Fibroblast of skin of abdomen (primary cell): ENCODE measurements at places on chromosomes 4 and X.
A peak's percentile ranks its signal among the peaks of the same experiment; 100 is the strongest.

- no peak for DNase-seq
Observed at GRCh38 chrX:136600059-136600458, 47.9 kb upstream of the CD40LG start.

GRCh38 chrX:107577933-107578332, 50.4 kb upstream of the PRPS1 start:
- DNase-seq, result no peak

- DNase-seq, result no peak
Observed at GRCh38 chr4:81523672-81524327, 52.1 kb upstream of the RASGEF1B start.

GRCh38 chrX:22053481-22053880, 21.4 kb downstream of the PHEX start:
- DNase-seq, result peak; percentile 1

DNA sequence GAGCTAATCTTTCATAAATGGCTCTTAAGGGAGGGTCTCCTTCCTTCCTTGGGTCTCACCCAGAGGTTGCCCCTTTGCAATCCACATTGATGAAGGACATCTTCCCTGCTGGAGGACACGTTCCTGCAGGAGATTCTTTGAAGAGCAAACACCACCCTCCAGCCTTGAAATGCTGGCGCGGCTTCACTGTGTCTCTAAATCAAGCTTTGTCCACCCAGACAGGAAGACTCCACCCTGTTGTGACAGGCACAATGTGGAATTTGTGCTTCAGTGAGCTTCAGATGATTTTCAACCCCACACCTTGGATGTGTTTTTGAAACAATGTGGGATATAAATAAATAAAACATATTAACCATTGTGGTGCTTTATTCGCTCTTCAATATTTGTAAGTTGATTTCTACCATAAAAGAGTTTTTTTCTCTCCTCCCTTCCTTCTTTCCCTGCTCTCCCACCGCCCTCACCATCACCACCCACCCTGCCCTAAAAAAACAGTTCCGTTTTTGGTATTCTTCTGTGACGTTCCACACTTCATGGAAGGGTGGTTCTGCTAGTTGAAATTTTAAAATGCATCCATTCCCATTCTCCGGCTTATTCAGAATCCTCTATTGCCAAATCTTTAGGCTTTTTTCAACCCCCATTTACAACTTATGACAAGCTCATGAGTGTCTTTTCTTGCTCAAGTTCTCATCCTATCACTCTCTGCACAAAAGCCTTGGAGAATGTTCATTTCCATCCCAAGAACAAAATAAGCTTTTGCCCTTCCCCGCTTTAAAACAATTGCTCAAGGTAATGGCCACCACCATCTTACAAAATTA, 264.3 kb downstream of the RAPGEF2 start:
- DNase-seq, result peak; percentile 29

DNA sequence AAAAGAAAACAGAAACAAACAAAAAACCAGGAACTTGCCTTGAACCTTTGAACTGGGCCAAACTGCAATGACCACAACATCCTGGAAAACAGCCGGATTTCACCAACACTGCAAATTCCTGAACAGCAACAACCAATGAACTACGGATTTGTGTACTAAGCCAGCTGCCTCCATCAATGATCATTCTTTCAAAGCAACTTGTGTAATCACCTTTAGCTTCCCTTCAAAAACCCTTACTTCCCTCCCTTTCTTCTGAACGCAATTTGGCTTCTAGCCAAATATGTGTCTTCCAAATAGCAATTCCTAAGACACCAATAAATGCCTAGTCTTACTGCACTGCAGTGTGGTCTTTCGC, 98.5 kb upstream of the FAM47C start:
- no peak for DNase-seq

DNA sequence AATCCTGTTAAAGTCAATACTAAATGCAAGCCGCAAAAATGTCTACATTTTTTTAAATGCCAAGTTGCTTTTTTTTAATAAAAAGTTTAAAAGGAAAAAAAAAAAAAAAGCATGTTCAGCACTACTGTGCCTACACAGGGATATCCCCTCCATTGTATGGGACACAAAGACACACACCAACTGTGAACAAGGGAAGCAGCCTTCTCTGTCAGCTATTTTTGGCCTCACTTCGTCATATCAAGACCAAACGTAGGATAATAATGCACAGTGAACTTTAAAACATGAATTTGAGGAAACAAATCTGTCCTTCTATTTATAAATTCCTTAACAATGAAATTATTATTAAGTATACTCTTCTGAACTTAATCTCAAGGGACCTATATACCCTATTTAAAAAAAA, 4.4 kb downstream of the FBXW7 start:
- DNase-seq, result no peak

DNA sequence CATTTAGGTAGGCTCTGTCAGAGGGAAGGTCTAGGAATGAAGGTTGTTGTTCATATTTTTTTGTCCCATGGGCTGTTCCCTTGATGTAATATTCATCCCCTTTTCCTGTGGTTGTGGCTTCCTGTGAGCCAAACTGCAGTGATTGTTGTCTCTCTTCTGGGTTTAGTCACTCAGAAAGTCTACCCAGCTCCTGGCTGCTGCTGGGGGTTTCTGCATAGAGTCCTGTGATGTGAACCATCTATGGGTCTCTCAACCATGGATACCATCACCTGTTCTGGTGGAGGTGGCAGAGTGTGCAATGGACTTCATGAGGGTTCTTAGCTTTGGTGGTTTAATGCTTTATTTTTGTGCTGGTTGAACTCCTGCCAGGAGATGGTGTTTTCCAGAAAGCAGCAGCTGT, 122.8 kb downstream of the ZC4H2 start:
- DNase-seq, result no peak

GRCh38 chr4:122744229-122744628, 11.7 kb downstream of the BBS12 start:
- peak; percentile 56 for DNase-seq

- DNase-seq, result peak; percentile 89
Observed at GRCh38 chr4:188778905-188779304, 639.7 kb downstream of the TRIML1 start.

- DNase-seq, result no peak
Observed at GRCh38 chrX:55312655-55313054, 47.9 kb upstream of the PAGE3 start.

- DNase-seq, result peak; percentile 32
Observed at GRCh38 chr4:38170338-38171169, 210.4 kb downstream of the PTTG2 start.

GRCh38 chr4:31053451-31053850, 333.3 kb downstream of the PCDH7 start:
- no peak for DNase-seq

- DNase-seq, result peak; percentile 5
Observed at GRCh38 chrX:52271206-52271605, 86.5 kb downstream of the MAGED4 start.

DNA sequence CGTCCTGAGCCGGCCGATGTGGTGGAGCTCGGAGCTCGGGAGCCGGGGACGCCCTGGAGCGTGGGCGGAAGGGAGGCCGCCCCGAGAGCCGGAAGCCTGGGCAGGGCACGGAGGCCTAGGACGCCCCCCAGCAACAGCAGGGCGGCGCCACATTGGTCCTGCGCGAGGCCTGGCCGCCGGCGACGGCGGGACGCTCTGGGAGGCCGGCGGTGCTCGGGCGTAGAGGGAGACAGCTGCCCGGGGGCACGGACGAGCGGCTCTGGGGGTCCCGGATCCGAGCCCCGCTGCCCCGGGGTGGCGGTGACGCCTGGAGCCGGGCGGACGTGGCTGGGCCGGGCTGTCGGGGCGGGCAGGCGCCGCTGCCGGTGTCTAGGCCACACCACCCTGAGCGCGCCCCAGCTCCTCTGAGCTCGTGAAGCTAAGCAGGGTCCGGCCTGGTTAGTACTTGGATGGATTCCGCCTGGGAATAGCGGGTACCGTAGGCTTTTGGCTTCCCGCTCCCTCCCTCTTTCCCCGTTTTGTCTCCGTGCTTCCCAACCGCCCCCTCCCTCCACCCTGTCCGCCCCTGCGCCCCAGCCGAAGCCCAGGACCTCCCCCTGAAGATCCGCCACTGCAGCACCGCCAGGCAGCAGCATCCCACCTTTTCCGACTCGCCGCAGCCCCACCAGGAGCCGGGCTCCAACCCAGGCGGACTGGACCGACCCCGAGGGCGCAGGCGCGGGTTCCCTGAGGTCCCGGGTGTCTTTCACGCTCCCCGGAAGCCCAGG, 12.1 kb downstream of the FRG2 start:
- DNase-seq, result no peak

- DNase-seq, result peak; percentile 18
Observed at GRCh38 chrX:15761564-15762191, 23.6 kb downstream of the CA5B start.

DNA sequence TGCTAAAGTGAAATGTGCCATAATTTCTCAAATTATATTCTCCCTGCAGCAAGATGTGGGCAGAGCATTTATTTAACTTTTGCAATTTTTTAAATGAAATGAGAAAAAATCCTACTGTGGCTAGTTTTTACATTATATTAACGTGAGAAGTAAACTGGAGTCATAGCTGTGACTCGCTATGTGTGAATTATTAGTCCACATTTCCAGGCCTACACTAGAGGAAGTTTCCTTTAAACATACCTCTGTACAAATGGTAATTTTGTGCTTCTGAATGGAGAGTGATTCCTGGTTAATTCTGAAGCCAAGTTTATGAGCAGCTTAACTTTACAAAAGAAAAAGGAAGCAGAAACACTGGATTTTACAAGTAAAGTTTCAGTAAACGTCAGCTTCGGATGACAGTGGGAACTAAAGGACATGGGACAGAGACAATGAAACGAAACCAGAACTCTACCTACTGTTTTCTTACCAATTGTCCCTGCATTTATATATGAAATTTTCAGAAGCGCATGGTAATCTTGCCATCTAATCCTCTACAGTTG, 72.4 kb downstream of the FBXO8 start:
- peak; percentile 52 for DNase-seq

DNA sequence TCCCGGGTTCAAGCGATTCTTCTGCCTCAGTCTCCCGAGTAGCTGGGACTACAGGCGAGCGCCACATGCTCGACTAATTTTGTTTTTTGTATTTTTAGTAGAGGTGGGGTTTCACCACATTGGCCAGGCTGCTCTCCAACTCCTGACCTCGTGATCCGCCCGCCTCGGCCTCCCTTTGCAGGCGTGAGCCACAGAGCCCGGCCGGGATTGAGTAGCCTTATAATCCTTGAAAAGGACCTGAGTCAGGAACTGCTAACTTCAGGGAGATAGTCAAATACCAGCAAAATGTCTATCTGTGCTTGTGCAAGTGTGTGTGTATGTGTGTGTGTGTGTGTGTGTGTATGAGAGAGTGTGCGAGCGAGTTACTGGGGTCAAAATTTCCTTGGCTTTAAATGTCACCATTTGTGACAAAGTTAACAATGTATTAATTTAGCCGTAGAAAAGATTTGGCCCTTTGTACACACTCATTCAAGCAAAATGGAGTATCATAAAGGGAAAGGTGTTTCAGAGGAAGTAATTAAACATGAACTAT, 1.8 kb upstream of the KDM6A start:
- DNase-seq, result no peak

GRCh38 chr4:112357453-112357852, 60.3 kb downstream of the ALPK1 start:
- no peak for DNase-seq

DNA sequence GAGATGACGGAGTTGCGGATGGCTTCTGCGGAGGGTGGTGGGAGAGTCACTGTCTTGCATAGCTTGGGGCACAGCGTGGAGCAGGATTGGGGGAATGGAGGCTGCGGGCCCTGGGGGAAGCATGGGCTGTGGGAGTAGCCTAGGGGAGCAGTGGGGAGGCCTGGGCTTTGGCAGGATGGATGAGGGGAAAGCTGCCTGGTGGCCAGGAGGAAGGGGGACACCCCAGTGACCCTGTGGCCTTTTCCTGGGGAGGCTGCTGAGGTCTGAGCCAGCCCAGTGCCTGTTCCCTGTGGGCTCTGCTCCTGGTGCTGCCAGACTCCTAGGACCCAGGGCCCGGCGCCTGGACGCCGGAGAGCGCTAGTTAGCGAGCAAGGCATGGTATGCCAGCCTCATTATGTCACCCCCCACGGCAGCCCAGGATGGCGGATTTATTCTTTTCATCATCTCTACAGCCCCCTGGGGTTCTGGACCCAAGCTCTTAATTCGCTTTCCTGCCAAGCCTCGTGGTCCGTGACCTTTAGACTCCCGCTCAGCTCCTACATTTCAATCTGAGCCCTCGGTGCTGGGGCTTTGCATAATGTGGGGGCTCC, 39.8 kb downstream of the SORCS2 start:
- no peak for DNase-seq

DNA sequence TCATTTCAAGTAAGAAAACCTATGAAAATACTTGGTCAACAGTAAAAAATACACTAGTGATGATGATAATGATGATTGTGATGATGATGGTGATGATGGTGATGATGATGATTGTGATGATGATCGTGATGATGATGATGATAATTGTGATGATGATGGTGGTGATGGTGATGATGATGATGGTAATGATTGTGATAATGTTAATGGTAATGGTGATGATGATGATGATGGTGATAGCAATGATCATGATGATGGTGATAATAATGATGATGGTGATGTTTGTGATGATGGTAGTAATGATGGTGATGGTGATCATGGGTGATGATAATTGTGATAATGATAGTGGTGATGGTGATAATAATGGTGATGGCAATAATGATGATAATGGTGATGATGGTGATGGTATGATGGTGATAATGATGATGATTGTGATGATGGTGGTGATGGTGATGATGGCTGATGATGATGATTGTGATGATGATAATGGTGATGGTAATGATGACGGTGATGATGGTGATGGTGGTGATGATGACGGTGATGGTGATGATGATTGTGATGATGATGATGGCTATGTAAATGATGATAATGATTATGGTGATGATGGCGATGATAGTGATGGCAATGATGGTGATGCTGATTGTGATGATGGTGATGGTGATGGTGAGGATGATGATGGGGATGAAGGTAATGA, 62.1 kb downstream of the VCX3A start:
- no peak for DNase-seq

GRCh38 chrX:11347300-11347699, 54.1 kb downstream of the AMELX start:
- DNase-seq, result no peak

- peak; percentile 24 for DNase-seq
Observed at GRCh38 chrX:103215425-103215991, 600 bp downstream of the BEX4 start.

DNA sequence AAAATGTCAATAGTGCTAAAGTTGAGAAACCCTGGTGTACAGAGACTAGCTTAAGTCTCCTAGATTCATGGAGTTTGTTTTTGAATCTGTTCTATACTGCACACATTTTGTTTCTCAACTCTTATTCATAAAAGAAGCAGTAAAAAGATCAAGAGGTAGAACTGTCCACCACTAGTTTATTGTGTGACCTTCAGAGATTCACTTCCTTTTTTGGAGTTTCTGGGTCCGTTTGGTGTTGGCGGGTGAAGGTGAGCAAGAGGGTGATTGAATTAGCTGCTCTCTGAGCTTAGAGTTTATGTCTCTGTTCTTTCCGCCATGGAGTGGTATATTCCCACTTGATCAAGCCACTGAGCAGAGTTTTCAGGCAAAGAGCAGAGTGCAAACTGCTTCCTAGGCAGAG, 21.4 kb upstream of the PLAC1 start:
- no peak for DNase-seq

GRCh38 chrX:153459986-153460385, 10.4 kb downstream of the HAUS7 start:
- DNase-seq, result peak; percentile 72

- peak; percentile 73 for DNase-seq
Observed at GRCh38 chr4:159071178-159071968, 31.5 kb upstream of the RAPGEF2 start.
